ENCODE measurements at places on chromosomes 2 and 18. TPM values are rescaled to one million over a fixed set of nuclear protein-coding genes. Genes with fewer than 3 reads are reported as not detected.

DNA sequence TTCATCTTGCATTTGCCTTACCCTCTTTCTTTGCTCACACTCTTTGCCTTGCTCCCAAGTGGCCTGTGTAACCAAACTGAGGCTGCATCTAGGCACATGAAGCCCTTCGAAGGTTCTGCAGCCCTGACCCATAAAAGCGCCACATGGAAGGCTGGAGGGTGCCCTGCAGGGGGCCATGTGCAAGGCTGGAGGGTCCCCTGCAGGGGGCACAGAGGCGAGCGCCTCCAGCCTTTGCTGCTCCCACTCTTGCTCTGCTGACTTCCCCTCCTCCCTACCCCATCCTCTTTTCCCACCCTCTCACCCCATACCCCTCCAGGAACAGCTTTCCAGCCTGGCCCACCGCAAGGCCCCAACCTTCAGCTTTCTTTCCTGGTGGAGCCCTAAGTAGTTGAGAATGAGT is 317.3 kb downstream of the CELF4 start:
- DNase-seq = no peak

DNA sequence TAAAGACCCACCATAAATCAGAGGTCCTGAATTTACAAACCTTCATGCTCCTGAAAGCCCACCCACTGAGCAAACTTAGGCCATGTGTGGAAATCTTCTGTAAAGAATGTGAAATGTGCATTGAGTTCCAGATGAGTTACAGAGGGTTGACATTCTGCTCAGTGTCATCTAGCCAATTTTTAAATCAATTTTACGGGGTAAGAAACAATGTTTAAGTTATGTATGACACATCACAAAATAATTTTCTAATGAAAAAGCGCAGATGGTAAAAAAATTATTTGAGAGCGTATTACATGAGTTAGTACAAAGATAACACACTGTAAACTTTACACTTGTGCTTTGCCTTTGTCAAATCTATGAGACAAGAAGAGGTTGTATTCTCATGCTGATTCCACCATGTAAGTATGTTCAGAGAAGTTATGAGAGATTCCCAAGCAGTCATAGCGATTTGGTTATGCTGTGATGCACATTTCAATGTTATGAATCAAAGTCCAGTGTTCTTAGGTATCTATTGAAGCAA is 446.3 kb downstream of the ADCYAP1 start:
- no peak for DNase-seq

DNA sequence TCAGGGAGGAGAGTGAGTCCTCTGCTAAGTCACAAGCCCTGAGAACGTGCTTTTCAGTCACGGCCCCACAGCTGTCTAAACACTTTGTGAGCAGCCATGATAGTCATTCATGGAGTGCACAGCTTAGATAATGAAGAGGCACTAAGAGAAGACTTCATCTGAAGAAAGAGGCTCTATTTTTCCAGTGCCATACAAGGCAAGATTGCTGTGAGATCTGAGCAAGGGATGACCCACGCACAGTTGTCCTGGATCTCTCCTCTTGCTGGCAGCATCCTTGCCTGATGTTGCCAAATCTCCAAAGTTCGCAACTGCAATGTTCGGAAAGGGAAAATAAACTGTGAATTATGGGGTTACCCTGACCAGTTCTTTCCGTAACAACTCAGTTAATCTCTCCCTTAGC is 418.7 kb downstream of the MEIS1 start:
- DNase-seq = peak; percentile 81

- DNase-seq = no peak
These were observed 96.4 kb downstream of the GATA6 start for GRCh38 chr18:22265838-22266237.

DNA sequence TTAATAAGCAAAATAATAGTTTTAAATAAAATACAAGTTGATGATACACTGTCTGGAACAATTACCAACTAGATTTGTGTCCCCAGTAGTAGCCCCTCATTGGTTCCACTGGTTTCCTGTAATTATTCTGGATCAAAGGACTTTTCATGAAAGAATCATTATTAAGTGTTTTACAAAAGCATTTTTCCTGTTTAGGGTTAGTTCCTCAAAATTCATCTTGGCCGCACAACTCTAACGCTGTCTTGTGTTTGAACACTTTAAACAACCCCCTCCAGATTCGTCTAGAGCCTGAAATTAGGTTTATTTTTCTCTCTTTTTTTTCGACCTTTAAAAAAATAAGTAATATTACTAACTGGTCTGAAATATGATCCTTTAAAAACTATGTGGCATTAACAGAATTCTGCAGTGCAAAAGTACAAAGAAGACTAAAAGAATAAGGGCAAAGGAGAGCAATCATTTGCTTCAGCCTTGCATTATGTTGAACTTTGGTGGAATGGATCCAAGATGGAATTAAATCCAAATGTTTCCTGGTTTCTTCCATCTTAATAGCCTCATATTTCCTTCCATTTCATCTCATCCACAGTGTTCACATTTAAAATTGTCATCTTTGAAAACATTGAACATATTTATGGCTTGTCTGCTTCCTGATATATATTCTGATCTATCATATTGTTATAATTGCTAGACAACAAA is 678.4 kb downstream of the IRS1 start:
- no peak for DNase-seq

DNA sequence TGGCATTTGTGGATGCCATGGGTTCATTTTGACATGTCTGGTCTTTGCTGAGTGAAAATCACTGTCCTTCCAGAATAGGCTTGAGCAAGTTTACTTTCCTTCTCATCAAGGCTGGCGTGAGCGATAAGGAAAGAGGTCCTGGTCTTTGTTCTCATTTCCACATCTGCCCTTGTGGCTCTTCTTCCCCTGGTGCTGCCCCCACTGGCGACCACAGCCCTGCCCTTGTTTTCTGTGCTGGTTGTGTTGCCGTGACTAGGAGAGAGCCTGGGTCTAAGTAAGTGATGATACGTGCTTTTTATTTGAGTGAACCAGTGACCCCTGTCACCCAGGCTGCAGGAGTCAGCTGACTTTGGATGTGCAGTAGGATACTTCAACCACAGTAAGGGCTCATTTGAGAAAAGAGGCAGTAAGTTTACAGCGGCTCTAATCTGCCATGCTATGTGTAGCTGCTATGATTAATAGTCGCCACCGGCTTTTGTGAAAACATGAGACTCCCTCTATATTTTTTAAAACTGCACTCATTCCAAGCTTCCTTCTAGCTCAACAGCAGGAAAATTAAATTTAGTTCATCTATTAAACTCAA is 441.7 kb downstream of the RNF144A start:
- DNase-seq = no peak

DNA sequence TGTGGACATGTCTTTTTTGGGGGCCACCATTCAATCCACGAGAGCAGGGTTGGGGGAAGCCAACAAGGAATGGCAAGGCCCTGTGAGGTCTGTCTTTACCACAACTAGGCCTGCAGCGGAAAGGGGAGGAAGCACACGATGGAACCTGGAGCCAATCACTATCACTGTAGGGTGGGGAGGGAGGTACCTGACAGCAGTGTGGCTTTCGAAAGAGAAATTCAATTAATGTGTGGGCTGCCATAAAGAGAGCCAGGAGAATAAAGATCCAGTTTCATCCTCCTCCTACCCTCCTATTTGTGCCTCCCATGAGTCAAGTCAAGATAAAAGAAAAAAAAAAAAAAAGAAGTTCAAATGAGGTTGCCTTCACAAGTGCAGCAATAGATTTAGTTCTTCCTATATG is 18.9 kb upstream of the RBMS1 start:
- no peak for DNase-seq

Gene CLEC4F
- total RNA-seq = 0.29 TPM

Gene CNGA3
- 0.38 TPM for total RNA-seq

Gene POTEJ
- total RNA-seq = not detected
